ENCODE measurements at places on chromosomes 6 and 20.

GRCh38 chr6:41341580-41341979 is 6.2 kb downstream of the NCR2 start:
- DNase-seq: no peak

DNA sequence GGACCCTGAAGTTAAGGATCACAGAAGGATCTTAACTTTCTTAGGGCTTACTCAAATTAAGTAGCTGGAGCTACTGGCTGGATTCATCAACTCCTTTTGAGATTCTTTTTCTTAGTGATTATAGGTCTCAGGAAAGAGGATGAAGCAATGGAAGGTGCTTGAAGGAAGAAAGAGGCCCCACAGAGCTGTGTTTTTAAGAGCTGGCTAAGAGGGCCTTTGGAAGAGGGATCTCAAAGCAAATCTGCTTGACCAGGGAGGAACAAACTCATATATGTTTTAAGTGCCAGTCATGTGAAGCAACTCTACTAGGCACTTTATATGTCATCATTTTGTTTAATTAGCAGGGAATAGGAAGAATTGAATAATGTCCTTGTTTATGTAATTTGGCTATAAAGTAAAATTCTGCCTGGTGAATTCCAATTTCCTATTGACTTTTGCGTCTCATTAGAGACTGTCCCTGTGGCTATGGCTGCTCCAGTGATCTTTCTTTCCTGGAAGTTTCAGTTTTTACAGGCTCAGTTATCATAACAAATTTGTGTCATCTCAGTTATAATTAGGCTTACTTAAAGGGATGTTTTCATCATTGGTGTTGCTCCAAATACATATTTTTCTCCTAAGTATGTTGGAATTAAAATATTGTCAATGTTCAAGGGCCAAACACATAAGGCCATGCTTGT is 222.8 kb upstream of the CITED2 start:
- peak; percentile 28 for DNase-seq

GRCh38 chr6:140850438-140850837 is 1282.3 kb upstream of the GJE1 start:
- DNase-seq: peak; percentile 56

DNA sequence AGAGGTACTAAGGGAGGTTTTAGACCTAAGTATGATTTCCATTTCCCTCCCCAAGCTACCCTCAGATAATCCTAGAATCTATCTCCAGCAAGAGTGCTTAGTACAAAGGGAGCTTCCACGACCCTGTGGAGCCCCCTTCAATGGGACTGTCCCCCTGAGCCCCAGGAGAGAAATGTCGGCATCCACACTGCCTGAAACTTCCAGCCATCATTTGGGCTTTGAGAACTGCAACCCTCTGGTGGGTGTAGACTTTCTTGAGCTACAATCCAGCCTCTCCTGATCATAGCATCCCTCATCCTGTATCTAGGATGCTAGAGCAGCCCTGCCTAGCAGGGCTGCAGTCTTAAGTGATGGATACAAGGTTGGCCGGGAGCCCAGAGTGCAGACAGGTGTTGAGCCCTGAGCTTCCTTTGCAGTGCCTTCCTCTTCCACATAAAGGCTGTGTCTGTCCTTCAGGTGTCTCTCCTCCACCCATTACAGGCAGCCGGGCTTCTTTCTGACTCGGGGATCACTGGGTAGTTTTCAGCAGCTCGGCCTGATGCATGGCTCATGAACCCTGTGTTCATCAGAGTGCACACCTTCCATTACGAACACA is 424.5 kb downstream of the PREX1 start:
- no peak for DNase-seq

DNA sequence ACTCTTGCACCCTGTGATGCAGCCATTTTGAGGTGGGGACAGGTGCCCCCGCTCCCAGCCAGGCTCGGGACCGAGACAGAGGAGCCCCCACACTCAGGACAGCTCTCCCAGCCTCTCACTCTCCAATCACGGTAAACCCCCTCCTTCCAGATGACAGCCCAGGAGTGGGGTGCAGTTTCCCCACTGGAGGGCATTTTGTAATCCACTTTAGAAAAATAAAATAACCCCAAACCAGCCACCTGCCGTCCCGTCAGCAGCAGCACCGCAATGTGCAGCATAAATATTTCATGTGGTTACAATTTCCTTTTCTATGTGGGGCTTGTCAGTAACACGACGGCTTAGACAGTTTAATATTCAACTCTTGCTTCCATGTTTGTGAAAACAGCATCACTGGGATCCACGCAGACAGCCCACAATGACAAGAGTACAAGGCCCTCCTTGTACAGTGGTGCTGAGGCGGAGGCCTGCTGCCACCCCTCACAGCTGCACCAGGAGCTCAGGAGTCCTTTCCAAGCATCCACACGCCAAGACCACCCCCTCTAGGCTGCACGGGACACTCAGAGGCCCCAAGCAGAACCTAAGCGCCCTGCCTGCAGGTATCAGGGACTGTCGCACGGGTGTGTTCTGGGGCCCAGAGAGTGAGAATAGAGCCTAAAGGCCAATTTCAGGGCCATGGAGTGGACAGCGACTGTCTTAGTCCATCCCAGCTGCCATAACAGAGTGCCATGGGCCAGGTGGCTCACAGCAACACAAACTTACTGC is 116.7 kb downstream of the JPH2 start:
- no peak for DNase-seq

GRCh38 chr20:48292806-48293205 is 507.5 kb upstream of the SULF2 start:
- no peak for DNase-seq

DNA sequence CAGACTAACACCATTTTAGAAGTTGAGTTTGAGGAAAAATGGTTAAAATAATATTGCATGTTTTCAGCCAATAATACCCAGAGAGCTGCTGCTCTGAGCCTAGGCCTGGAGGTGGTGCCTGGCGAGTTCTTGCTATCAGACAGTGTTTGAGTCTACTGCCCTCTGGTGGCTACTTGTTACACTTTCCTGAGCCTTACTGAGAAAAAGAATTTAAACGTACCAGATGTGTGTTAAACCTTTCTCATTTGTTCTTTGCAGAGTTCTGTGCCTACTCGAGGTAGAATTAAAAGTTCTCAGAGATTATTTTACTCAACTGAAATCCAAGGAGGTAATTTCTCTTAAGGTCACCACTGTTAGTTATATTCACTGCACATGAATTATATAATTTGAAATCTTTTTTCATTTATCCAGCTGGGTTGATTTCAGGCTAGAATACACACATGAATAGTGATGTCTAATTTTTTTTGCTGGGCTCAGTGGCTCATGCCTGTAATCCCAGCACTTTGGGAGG is 38.2 kb downstream of the SHLD1 start:
- DNase-seq: peak; percentile 88

DNA sequence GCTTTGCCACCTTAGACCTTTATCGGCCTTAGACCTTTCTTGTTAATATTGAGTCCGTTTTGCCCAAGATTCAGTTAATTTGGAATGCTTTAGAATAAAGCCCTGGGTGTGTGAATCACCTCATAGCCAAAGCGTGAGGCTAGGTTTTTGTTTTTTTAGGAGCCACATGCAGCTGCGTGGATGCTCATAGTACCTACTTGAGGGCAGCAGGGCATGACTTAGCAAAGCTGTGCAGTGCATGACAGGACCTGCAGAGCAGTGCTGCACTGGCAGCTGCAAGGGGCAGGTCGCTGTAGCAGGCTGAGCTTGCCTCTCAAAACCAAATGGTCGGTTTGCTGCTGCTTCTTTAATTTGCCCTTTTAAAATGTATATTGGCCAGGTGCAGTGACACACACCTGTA is 116.1 kb downstream of the JAG1 start:
- DNase-seq: no peak

- DNase-seq: no peak
Observed at GRCh38 chr20:9635750-9636149, 121.4 kb downstream of the LAMP5 start.

DNA sequence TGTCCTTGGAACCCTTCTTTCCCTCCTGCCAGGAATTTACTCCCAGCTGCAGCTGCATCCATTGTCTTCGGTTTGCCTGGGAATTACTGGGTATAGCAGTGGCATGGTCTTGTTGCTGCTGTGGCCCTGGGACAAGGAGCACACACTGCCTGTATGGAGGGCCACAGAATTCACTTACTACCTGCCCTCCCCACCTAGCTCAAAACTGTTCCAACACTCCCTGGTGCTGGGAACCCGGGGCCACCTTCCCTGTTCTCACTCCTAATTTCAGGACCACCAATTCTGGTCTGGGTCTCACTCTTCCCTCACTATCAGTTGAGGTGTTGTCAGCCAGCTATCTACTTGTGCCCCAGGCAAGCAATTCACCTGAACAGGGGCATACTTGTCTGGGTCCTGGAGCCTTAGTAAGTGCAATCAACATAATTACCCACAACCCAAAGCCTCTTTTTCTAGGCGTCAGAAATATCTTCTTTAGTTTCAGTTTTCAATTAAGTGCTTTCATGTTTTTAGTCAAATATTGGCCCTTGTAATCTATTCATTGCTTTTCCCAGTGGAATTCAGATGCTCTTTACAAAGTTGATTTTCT is 47.2 kb downstream of the METTL24 start:
- DNase-seq: no peak

DNA sequence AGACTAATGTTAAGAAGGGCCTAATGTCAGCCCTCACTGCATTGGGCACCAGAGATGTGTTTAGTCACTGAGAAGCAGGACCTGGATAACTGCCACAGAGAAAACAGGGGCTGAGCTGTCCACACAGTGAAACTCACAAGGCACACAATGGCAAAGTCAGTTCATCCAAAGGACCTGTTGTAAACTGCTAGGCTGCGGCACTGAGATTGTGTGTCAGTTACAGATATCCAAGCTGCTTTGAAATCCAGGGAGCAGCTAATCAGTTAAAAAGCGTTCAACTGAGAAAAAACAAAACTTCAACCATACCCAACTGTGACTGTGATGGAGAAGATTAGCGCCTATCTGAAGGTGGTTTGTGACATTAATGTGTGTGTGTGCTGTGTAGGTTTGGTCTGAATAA is 27.8 kb upstream of the TMEM14A start:
- DNase-seq: no peak

- DNase-seq: no peak
Observed at GRCh38 chr6:35388030-35388429, 45.7 kb downstream of the PPARD start.

GRCh38 chr6:37514321-37514771 is 14.7 kb upstream of the CCDC167 start:
- peak; percentile 68 for DNase-seq

GRCh38 chr20:3658019-3658715 is 5.0 kb downstream of the GFRA4 start:
- DNase-seq: no peak

GRCh38 chr20:610130-611046 is at the start of gene TCF15:
TSS of gene TCF15 (minus strand) at chr20:610309. CDS start at chr20:610237, 72 bp downstream.
- DNase-seq: peak; percentile 1

- DNase-seq: no peak
Observed at GRCh38 chr6:33739571-33739970, 7.1 kb downstream of the IP6K3 start.

DNA sequence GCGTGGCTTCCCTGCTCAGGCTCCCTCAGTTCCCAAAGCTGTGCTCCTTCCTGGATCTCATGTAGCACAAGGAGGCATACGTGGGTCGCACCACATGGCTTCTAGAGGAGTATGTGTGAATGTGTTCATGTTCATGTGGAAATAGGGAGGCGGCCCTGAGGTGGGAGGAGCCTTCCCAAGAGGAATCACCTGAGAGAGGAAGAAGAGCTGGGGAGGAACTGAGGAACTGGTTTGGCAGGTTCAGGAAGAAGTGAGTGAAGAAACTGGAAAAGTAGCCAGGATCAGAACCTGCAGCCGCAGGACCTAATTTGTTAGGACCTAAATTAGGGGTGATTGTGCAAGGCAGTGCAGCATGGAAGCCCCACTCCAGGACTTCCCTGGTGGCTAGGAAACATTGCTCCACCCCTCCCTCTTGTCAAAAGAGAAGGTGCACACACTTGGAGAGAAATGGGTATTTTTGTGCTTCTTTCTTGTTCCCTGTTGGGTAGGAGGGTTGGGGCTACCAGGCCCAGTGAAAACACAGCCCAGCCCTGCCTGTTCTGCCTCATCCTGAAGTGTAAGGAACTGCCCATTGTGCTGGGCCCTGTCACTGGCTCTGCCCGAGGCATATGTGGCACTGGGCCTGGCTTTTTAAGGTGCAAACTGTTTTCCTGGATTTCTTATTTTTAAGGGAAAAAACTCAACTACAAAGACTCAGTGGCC is 20.7 kb downstream of the SYNJ2 start:
- no peak for DNase-seq

DNA sequence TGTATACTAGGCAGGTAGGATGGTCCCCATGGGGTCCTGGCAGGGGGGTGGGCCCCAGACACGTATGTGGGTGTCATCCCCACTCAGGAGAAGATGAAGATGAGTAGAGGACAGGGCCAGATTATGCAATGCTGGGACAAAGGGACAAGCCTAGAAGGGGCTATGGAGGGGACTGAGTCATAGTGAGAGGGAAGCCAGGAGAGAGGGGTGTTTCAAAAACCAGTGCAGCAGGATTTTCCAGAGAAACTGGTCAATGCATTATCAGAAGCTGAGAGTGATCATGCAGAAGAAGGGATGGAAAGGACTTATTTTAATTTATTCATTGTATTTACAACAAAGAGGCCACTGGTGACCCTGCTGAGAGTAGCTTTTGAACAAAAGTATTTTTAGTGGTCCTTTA is 74.0 kb downstream of the PPP1R3G start:
- no peak for DNase-seq

DNA sequence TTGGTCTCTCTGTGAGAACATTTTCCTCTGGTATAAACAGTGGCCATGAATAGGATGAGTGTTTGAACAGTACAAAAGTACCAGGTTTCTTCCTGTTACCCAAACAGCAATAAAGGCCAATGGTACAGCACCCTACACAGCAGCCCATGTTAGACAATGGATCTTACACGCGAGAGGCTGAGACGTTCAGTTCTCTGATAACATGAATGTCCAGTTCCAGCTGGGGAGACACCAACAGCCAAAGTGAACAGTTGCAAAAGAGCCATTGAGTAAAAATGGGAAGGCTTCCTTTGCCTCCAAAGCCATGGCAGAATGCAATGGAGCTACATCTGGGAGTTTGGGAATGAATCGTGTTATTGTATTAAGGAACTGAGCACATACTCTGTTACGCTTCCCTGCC is 246.8 kb upstream of the SGK1 start:
- DNase-seq: no peak

- no peak for DNase-seq
Observed at GRCh38 chr20:17637413-17637780, 44.6 kb downstream of the RRBP1 start.

DNA sequence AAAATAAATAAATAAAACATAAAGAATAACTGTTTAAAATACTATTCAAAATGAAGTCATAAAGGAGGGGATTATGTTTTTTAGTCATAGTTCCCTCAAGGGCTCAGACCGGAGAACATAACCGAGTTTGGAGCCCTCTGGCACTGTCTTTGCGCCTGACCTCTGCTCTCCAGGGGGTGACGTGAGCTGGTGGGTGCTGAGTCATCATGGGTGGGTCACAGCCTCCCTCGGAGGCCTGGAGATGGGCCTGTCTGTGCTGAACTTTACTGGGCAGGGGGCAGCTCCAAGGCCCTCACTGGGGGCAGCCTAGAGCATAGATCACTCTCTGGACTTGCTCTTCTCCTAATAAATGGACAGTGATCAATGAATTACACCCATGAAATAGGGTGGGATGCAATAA is 3.1 kb upstream of the MAVS start:
- peak; percentile 53 for DNase-seq

- no peak for DNase-seq
Observed at GRCh38 chr6:143361536-143362191, 88.8 kb downstream of the ADAT2 start.

GRCh38 chr6:37011656-37012378 is 6.4 kb downstream of the FGD2 start:
- DNase-seq: peak; percentile 67

- DNase-seq: no peak
Observed at GRCh38 chr6:39961178-39961577, 26.9 kb upstream of the MOCS1 start.
